ENCODE measurements at places on chromosomes 13 and 19.

GRCh38 chr13:46672338-46673090, 119.5 kb downstream of the LRCH1 start:
- no peak for DNase-seq

DNA sequence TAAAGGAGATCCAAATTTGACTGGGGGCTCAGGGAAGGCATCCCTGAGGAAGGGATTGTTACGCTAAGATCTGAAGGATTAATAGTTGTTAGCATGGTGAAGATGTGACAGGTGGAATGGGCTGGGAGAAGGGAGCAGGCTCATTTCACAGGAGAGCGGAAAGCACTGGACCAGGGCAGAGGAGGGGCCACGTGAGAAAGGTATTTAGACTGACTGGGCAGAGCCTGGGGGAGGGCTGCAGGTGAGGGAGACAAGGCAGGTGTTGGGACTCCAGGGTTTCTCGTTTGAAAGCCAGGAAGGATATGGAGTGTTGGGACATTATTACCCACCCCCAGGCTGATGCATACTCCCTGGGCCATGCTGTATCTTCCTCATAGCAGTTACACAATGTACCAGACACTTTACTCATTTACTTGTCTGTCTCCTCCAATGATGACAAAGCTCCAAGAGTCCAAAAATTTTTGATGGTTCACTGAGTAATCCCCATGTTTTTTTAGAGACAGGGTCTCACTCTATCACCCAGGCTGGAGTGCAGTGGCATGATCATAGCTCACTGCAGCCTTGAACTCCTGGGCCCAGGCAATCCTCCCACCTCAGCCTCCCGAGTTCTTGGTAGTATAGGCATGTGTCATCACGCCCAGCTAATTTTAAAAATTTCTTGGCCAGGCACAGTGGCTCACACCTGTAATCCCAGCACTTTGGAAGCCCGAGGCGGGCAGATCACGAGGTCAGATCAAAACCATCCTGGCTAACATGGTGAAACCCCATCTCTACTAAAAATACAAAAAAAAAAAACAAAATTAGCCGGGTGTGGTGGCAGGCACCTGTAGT, 2.3 kb downstream of the TRAPPC6A start:
- DNase-seq: no peak

DNA sequence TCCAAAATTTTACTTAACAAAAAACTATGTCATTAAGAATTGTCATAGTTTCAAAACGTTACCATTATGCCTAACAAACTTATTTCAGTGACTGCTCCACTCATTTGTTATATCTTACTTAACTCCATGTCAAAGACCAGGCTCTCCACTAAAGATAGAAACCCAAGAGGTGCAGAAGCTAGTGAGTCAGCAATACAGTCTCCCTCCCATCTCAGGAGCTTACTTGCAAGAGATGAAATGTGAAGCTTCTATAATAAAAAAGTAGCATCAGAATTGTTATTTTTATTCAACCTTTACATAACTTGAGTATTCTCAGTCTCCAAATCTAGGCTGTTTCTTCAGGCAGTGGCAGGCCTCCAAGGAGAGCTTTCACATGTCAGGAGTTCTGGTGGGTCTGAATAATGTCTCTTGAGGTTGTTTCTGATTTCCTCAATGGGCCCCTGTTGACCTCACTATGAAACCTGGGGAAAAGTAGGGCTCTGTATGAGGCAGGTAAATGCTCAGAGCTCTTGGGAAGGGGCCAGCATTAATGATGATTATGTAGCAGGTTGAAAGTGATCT, 242.0 kb downstream of the NDFIP2 start:
- no peak for DNase-seq

GRCh38 chr13:32657309-32657708, 71.1 kb downstream of the PDS5B start:
- peak; percentile 11 for DNase-seq

DNA sequence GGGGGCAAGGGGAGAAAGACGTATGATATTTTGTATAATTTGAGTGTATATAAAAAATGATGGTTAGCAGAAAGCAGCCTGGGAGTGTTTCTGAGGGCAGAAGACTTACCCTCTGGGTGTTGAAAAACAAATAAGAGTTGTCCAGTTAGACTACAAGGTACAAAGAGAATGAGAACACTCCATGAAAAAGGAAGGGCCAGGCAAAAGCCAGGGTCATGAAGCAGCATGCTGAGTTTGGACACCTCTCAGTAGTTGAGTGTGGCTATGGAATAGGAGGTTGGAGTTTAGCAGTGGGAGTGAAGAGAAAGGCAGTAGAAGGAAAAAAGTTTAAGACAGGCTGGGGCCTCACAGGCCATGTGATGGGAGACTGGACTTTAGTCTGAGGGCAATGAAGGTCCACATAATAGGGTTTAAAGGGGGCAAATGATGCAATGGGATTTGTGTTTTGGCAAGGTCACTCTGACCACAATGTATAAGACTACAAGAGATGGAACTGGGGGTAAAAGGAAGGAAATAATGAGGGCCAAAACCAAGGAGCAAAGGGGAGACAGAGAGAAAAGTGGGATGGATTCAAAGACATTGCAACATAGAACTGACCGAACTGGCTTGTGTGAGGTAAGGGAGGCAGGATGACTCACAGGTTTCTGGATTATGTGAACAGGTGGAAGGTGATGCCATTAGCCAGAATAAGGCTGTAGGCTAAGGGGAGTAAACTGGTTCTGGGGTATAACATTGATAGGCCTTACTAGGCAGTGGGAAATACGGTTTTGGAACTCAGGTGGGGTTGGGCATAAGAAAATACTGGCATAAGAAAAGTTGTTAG, 76.6 kb downstream of the SERP2 start:
- DNase-seq: no peak

- no peak for DNase-seq
Measured at GRCh38 chr13:26880735-26881134, 120.1 kb upstream of the GPR12 start.

DNA sequence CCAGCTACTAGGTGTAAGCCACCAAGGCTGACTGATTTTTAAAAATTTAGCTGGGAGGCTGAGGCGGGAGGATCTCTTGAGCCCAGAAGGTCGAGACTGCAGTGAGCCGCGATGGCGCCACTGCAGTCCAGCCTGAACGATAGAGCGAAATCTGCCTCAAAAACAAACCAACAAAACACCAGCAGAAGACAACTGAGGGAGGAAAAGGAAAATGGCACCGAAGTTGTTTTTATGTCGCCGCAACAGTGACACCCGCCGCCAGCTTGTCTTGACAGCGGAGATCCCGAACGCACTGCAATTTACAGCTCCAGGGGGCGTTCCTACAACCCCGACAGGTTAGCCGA, 298 bp upstream of the FAM98C start:
- DNase-seq: no peak

GRCh38 chr13:106101201-106101600, 434.3 kb downstream of the EFNB2 start:
- DNase-seq: no peak

DNA sequence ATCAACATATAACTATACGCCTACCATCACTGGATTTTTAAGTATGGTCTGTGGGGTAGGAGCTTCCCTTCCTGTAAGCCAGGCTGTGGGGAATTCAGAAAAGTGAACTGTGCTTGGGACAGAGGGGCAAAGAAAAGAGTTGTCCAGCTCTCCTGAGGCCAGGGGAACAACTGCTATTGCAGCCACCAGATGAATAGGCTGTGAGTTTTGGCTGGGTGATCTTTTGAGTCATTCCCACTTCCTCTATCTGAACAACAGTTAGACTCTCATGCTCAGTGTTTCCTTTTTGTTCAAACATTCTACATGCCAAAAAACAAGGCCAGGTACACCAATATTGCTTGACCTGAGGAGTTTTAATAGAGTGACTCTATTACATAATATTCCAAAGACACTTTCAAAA, 426.2 kb upstream of the DACH1 start:
- DNase-seq: no peak

DNA sequence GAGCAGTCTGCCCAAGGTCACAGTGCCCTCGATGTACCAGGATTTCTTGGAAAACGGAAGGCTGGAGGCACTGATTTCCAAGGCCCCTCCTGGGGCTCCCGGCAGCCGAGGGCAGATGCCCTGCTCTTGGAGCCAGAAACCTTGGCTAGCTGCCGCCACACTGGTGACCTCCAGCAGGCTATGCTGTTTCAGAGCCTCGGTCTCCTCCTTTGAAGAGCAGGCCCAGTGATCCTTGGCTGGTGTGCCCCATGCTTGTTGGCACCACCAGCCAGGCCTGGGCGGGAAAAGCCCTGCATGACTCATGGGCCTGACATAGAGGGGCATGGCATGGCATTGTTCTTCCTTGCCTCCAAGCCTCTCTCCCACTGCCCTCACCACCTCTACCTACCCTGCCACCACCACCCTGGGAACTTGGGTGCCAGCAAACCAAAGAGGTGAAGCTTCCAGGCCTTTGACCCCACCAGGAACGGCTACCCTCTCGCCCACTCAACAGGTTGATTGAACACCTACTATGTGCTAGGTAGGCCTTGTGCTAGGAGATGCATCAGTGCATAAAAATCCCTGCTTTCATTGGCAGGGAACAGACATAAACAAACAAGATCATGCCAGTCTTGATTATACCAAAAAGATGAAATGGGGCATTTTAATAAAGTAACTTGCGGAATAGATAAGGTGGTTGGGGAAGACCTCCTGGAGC, 1.6 kb upstream of the CLEC11A start:
- DNase-seq: no peak

GRCh38 chr13:110200276-110200870, 106.6 kb downstream of the COL4A1 start:
- no peak for DNase-seq

- no peak for DNase-seq
Measured at GRCh38 chr13:77345150-77345780, 18.4 kb upstream of the MYCBP2 start.

DNA sequence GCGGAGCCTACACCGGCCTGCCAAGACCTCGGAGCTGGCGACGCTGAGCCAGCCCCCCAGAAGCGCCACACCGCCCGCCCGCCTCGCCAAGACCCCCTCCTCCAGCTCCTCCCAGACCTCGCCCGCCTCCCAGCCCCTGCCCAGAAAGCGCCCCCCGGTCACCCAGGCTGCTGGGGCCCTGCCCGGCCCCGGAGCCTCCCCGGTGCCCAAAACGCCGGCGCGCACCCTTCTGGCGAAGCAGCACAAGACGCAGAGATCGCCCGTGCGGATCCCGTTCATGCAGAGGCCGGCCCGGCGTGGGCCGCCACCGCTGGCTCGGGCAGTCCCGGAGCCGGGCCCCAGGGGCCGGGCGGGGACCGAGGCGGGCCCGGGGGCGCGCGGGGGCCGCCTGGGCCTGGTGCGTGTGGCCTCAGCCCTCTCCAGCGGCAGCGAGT, 10.2 kb downstream of the C19orf25 start:
- peak; percentile 25 for DNase-seq

GRCh38 chr19:40524133-40524549, 52.5 kb upstream of the SHKBP1 start:
- no peak for DNase-seq

DNA sequence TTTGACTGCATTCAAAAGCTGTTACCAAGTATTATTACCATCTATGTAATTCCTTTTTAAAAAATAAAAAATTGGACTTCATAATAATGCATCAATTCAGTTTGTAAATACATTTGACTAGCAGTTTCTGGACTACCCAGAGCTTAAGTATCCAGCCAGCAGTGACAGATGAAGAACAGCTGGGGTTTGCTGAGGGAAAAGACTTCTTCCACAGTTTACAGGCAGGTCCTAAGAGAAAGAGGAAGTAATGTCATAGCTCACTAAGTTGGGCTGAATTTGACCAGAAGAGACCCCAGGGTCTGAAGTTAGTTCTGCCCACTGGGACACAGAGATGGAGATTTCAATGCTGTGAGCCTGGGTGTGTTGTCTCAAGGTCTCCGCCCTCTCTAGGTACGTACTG, 96.4 kb downstream of the MBNL2 start:
- no peak for DNase-seq

- DNase-seq: no peak
Measured at GRCh38 chr19:40530091-40530901, 46.4 kb upstream of the SHKBP1 start.

GRCh38 chr13:22082030-22082429, 411.2 kb downstream of the FGF9 start:
- DNase-seq: no peak

- DNase-seq: no peak
Measured at GRCh38 chr13:41199526-41199925, 5.2 kb upstream of the KBTBD7 start.

DNA sequence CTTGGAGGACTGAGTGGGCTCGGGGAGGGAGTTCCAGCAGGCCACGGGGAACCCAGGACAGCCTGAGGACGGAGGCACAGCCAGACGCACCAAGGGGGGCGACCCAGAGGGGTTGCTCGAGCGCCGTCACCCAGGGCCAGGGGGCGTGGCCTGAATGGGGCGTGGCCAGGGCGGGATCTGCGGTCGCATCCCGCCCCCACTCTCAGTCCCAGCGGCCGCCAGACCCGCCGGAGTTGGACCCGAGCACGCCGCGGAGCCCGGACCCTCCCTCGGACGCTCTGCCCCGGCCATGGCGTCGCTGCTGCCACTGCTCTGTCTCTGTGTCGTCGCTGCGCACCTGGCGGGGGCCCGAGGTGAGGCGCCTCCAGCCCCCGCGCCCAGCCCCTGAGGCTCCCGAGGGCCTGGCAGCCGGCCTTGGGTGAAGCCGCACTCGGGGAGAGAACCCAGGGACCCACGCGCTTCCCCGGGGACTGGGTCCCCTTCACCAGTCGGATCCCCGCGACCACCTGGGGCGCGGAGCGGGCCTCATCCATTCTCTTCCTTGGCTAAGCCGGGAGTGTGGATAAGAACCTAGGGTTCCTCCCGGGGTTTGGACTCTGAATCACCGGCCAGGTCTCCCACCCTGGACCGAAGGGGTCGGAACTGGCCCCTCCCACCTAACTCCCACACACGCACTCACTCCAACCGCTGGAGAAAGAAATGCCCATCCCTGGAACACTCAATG, at the start of gene CILP2:
TSS of gene CILP2 (plus strand) at position 205 of the 724 bp plus-strand sequence. CDS start at position 290, 85 bp downstream.
- DNase-seq: no peak

DNA sequence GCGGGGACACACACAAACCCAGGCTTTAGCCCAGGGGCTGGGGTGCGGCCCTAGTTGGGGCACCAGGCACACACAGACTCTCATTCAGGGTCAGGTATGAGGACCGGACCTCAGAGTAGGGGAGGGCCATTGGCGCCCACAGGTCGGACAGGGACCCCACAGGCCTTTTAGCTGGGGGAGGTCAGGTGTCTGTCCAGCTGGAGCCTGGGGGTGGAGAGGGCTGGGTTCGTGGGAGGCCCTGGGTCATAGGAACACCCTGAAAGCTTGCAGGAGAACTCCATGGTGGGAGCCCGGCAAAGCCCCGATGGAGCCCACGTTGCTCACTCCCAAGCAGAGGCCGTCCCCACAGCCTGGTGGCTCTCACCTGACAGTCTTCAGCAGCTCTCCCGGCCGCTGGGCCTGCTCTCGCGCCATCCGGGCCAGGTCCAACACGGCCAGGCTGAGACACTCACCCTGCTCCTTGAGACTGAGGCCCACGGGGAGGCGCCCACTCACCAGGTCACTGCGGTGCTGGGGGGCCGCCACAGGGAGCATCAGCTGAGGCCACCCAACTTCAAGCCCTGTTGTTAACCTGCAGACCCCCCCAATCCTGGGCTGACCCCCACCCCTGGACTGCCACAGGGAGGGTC, 5.0 kb downstream of the JAK3 start:
- DNase-seq: no peak

GRCh38 chr13:27404680-27405079, 19.7 kb upstream of the GTF3A start:
- DNase-seq: no peak

GRCh38 chr19:38361633-38362075, 12.7 kb upstream of the PSMD8 start:
- DNase-seq: peak; percentile 55

- no peak for DNase-seq
Measured at GRCh38 chr19:35116072-35116801, 614 bp downstream of the FXYD3 start.
